ENCODE measurements at places on chromosomes 5 and 9.

GRCh38 chr5:40441733-40442132, 238.0 kb upstream of the PTGER4 start:
- DNase-seq, result no peak

- no peak for DNase-seq
These were observed 411 bp upstream of the MAT2B start for GRCh38 chr5:163505049-163505367.

DNA sequence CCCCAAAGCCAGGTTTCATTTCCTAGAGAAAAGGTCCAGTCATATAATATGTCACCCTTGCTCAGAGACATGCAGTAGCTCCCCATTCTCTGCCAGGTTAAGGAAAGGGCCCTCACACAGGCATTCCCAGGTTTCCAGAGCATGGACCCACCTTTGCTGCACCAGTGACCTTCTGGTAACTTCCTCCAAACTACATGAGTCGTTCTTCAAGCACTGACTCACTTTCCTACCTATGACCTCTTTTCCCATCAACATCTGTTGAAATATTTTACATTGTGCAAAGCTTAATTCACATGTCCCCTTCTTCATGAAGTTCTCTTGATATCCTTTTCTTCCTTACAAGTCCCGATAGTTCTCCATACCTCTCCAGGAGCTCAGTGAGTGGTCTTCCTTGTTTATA, 25.9 kb downstream of the SH3TC2 start:
- DNase-seq, result no peak

DNA sequence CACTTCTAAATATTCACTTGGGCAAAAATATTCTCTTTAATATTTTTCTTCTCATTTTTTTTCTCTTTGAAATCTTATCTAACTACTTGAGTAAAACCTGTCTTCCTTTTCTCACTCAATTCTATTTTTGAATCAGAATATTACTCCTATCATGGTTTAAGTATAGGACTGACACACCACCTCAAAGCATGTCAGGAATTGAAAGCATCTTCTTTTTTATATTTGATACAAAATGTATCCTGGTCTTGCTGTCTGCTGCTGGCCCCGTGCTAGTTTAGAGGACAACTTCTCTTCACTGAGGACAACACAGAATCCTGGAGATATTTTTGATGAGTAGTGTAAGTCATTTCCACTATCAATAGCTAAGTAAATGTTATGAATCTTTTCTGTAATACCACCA, 383.6 kb downstream of the GADD45G start:
- DNase-seq, result no peak

GRCh38 chr9:89743216-89743572, 138.4 kb downstream of the GADD45G start:
- no peak for DNase-seq

DNA sequence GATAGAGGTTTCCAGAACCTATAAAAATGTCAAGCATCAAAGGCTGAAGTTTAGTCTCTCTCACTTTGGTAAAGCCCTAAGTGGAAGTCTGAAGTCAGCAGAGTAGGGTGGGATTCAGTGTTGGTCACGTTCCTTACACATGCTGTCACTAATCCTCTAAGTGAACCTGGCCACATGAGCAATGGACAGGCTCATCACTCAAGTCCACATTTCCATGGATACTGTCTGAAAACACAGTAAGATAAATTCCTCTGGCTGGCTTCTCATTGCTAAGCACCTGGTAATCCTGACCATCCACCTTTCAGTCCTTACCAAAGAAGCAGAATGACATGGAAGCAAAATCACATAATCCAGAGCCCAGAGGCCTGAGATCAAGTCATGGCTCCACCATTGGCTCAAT, 43.8 kb downstream of the GNA14 start:
- DNase-seq, result no peak

DNA sequence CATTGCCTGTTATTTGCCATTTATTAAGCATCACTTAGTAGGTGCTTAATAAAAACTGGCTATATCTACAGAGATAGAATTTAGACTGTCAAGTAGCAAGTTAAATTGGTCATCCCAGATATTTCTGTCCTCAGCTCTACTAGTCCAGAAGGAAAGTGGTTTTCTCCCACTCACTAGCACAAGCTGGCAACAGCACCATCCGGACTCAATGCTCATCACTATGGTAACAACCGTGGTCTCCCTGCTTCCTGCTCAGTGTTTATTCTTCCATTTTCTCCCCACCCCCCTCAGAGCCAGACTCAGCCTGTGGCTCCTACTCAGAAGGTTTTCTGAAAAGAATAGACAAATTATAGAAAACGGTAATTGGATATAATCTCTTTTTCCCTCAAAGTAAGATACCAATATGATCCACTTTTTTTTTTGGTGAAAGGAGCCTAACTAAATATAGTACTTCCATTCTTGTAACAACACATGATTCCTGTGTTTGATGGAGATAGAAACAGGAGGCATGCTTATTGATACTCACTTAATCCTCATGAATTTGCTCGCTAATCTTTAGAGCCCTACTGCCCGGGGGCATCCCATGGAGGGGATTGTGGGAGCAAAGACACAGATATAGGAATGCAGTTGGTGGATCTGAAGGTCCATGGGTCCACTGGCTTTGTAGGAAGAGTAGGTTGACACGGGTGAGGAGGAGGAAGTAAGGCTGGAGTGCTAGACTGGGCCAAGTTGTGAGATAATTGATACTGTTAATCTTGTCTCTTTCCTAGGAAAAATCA, 191.4 kb downstream of the MAN2A1 start:
- no peak for DNase-seq

DNA sequence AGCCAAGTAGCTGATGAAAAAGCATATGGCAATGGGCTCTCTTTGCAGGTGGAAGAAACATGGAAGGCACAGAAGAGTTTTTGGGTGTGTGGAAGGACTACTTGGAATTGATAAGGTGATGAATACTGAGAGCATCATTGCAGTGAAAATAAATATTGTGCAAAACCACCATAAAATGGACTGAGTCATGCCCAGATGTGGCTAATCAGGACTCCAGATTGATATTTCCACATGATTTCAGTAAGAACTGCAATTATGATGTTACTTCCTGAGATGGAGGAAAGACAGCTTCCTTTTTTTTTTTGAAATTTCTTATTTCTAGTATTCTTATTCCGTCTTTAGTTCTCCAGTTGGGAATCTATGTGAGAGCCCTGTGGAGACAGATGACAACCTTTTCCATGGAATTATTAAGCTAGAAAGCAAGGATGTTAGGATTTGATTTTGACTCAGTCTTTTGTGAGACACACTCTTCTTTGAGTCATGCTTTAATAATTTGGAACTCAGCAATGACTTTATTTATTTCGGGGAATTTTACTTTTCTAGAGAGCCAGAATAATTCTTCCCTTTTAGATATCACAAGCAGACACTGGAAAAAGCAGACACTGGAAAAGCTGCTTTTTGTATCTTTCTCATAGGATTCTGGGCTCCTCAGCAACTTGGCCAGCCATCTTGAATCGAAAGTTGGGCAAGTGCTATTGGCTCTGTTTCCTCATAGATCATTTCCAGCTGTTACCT, 94.2 kb upstream of the VCAN start:
- DNase-seq, result no peak

DNA sequence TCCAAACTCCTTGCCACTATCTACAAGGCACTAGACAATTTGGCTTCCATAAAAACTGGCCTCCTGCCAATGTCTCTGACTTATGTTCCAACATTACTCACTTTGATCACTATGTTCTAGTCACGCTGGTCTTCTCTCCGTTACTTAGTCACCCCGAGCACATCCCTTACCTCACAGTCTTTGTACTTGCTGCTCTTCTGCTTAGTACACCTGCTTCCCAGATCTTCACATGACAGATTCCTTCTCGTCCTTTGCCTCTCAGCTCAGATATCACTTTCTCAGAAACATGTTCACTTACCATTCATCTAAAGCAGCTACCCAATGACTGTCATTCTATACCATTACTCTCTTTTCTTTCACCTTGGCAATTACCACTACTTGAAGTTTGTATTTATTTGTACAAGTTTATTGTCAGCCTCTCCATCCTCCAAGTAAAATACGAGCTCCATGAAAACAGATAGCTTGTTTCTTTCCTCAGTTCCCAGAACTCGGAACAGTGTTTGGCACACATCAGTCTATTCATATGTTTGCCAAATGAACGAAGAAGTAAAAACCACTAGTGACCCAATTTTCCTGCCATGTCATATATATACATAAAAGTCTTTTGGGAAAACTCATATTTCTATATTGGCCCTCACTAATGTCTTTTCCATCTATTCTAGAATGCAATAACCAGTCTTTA, 5.9 kb upstream of the SLC22A5 start:
- DNase-seq, result no peak

DNA sequence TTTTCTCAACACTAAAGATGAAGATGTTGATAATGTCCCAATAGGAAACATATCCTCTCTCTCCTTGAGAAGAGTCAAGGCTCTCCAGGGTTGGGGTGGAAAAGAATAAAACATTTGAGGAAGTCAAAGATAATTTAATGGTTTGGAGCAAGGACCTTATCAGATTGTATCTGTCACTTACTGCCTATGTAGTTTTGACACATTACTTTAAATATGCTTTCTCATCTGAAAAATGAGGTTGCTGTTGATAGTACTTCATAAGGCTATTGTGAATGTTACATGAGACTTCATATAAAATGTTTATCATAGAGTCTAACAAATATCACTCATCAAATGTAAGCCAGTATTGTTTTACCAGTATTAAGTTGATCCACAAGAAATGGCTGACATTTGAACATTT, 48.7 kb downstream of the BAAT start:
- DNase-seq, result no peak

- no peak for DNase-seq
These were observed 54.9 kb downstream of the PSAT1 start for GRCh38 chr9:78351816-78352215.

DNA sequence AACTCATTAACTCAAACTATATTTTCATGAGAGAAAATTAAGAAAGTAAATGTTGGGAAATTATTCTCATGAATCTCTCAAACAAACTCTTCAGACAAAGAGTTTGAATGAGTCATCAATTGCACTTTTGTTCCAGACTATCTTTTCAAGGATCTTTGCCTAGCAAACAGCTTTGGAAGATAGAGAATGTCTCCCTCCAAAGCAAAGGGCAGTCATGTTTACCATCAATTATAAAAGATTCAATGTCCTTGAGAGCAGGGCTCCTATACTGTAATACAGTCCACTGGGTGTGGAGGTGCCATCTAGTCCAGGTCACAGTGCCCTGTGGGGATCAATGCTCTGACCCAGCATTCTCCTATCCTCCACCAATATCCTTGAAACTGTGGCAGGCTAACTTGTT, 1429.3 kb downstream of the EFNA5 start:
- no peak for DNase-seq

- no peak for DNase-seq
These were observed 41.4 kb downstream of the DAB2IP start for GRCh38 chr9:121692606-121693387.

DNA sequence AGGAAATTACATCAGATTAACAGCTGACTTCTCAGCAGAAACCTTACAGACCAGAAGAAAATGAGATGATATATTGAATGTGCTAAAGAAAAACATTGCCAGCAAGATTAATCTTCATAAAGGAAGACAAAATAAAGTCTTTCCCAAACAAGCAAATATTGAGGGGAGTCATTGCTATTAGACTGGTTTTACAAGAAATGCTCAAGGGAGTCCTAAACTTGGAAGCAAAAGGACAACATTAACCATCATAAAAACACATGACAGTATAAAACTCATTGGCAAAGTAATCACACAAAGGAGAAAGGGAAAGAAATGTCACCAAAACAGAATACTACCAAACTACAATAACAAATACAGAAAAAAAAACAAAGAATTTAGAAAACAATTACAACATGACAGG, 101.7 kb downstream of the FBXL17 start:
- no peak for DNase-seq

DNA sequence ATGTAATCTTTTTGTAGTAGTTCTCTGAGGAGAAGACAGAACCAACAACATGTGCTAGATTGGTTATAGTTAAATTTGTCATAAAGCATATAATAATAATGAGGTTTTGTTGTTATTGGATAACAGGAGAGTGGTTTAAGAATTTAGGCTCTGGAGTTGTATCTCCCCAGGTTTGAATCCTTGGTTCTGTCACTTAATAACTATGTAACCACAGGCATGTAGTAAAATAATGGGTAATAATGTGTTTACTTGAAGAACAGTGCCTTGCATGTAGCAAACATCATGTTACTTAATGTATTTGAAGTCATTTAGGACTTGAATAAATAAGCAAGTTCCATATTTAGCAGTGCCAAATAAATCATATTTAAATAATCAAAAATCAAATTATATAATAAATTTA, 55.8 kb downstream of the NSD1 start:
- DNase-seq, result no peak

Measured in T47D (cell line).